ENCODE measurements at places on chromosomes 6 and 20.
A peak's percentile ranks its signal among the peaks of the same experiment; 100 is the strongest.

DNA sequence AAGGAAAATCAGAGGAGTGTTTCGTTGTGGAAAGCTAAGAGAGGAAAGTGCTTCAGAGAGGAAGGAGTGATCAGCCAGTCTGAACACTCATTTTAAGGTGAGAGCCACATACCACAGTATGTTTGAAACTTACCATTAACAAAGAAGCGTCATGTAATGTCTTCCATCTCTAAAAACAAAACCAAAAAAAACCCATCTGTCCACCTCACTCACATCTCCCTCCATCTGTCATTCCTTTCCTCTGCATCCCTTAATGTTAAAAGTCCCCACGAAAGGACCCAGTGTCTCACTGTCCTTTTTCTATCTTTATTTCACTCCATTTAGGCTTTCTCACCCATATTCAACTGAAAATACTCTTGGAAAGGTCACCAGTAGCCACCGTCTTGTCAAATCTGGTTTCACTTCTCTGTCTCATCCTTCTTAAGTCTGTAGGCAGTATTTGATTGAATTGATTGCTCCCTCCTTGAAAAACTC is 59.4 kb upstream of the GNRH2 start:
- DNase-seq: no peak

DNA sequence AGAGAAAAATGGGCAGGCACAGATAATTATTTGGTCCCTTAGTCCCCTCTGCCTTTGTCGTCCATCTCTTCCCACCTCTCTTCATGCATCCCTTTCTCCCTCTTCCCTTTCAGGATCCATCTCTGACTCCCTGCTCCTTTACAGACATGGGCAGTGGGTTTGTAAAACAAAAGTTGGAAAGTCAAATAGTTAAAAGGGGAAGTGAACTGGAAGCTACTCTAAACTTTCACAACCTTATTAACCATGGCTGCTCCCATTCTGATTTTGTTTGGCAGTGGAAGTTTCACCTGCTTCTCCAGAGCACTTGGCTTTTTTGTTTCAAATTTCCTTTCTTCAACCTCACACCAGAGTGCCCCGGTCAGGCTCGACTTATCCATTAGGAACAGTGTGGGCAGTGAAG is 1.2 kb downstream of the HLA-DQA2 start:
- no peak for DNase-seq

DNA sequence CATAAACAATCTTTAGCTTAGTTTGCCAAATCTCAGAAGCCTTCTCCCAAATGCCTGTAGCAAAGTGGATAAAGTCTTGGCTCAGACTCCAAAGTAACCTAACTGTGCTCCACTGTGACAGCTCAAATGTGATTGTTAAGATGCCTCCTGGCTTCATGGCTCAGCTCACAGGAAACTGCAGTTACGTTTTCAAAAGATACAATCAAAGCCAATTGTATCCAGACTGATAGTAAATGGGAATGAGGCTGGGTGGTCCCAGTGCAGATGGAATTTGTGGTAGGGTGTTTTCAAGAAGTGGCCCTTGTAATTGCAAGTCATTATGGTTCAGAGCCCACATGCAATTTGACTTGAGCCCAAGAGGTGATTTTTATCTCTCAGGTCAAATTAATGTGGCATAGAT is 151.2 kb upstream of the TAB2 start:
- DNase-seq: no peak

DNA sequence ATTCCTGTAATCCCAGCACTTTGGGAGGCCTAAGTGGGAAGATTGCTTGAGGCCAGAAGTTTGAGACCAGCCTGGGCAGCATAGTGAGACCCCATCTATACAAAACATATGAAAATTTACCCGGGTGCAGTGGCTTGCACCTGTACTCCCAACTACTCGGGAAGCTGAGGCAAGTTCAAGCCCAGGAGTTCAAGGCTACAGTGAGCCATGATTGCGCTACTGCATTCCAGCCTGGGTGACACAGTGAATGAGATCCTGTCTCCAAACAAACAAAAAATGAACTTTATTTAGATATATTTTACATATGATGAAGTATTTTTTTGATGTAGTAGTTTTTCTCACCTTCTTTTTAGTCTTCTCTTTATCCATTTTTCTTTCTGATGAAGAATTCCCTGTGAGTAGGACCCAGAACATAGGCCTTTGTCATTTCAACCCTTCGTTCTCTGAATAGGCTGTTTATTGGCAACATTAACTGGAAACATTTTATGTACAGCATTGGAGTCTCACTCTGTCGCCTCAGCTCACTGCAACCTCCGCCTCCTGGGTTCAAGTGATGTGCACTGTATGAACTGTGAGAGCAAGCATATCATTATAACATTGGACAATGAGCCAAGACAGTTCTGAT is 10.9 kb downstream of the KIF3B start:
- no peak for DNase-seq

- DNase-seq: no peak
Measured at GRCh38 chr20:1810572-1810925, 84.7 kb upstream of the SIRPA start.

- DNase-seq: no peak
Measured at GRCh38 chr6:165702669-165703068, 39.6 kb upstream of the PDE10A start.

DNA sequence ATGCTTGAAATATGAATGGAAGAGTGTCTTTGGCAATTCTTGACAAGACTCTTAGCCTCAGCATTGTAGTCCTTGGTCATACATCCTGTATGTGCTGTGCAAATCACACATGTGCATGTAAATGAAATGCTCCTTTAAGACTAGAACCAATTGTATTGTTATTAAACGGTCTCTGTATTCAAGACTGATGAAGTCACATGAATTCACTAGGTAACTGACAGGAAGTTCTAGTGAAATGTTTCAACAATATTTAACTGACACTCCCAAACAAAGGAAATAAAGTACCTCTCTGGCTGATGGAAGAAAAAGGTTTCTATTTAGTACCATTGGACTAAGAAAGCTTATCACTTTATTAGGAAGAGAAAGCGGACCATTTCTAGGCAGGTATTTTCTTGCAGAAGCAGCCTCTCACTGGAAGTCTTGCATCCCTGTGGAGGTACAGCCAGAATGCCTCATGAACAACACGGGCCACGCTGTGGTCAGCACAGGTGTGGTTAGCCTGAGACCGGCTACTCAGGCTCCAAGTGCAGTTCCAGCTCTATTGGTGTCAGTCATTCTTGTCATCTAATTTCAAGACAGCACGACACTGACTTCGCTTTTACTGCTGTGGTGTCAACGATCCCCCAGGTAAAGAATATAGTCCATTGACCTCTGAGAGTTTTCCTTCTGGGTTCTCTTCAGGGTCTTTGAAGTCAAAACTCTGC is 17.3 kb downstream of the PPP1R3G start:
- DNase-seq: no peak

GRCh38 chr6:44247338-44248302 is 719 bp downstream of the HSP90AB1 start:
- peak; percentile 71 for DNase-seq

DNA sequence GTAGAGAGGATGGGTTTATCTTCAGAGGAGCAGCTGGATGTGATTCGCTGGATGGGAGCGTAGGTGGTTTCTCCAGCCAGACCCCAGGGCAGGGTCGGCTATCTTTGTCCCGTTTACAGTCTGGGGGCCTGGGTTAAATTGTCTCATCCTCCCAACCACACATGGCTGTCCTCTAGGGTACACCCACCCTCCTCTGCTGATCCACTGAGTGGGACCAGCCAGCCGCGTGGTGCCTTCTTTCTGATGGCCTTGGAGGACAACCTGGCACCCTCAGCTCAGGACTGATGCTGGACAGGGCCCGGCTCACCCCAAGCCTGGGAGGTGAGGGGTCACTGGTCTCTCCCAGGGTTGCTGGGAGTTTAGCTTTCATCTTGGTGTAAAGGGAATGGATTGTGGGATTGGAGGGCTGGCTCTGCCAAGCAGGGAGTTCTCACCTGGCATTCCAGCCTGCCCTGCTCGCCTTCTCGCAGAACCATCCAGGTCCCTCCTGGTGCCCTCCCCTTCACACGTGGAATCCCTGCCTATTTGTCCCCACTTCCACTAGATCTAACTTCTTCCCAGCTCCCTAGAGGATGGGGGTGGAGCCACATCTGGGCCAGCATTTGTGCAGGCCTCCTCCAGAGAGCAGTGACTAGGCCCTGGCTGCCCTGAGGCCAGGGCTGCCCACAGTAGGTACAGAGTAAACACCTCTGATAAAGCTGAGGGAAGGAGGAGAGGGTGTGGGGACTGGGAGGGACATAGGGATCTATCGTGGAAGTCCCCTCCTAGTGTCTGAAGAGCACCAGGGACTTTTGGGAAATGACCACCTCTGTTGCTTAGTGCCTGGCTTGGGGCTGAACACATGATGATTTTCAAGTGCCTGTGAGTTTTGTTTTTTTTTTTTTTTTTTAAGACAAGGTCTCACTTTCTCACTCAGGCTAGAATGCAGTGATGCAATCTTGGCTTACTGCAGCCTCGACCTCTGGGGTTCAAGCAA is 1.6 kb downstream of the ITPR3 start:
- peak; percentile 69 for DNase-seq

DNA sequence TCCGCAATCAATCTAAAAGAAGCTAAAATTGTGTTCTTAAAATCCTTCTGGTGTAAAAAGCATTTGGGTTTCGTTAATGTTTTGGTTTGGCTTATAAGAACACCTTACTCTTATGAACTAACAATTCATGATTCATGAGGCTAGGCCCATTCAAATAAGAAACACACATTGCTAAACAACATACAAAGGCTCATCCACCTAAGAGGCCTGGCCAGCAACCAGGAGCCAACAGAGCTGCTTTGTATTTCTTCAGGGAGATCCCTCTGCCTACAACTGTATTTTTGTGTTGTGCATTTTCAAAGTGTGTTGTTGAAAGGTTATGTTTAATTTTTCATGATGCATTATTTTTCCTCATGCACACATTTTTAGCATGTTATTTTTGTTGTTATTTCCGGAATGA is 98.6 kb downstream of the PTPRK start:
- DNase-seq: no peak

- DNase-seq: no peak
Measured at GRCh38 chr20:48648482-48649051, 179.2 kb downstream of the PREX1 start.

GRCh38 chr6:28474441-28475219 is 31.3 kb upstream of the ZSCAN23 start:
- peak; percentile 90 for DNase-seq

GRCh38 chr6:105692613-105693215 is 289.8 kb upstream of the PREP start:
- DNase-seq: no peak

DNA sequence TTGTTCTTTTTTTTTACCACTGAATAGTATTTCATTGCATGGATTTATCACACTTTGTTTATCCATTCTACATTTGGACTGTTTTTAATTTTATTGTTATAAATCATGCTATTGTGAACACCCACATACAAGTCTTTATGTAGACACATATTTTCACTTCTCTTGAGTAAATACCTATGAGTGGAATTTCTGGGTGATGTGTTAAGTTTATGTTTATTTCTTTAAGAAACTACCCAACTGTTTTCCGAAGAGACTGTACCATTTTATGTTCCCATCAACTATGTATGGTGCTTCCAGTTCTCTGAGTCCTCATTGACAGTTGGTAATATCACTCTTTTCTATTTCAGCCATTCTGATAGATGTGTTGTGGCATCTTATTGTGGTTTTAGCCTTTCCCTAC is 54.0 kb downstream of the RIN2 start:
- DNase-seq: peak; percentile 39

- DNase-seq: no peak
Measured at GRCh38 chr6:45563844-45564243, 186.1 kb upstream of the SUPT3H start.

DNA sequence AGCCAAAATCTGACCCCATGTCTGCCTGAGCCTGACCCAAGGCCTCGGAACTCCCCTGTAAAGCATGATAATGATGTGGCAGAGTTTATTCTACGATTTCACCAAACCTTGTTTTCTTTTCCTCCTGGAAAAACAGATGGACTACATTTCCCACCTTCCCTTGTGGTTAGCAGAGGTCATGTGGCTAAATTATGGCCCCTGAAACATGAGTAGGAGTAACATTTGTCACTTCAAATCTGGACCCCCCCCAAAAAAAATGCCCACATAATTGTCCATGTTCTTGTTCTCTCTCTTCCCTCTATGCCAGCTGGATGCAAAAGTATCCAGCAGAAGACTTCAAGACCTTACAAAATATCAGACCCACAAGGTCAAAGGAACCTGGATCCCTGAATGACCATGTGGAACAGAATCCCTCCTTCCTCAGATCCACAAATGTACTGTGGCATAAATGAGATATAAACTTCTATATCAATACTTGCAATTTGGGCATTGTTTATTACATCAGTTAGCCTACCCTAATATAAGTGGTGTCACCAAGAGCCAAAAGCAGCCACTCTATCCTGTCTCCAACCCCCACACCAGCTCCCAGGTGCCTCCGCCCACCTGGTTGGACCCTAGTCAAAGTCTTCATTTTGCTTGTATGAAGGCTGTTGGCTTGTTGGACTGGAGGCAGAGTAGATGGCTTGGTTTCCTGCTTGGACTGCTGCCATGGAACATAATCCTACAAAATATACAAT is 1.4 kb downstream of the C20orf96 start:
- DNase-seq: no peak

- DNase-seq: no peak
Measured at GRCh38 chr6:35363293-35363750, 21.0 kb downstream of the PPARD start.

- no peak for DNase-seq
Measured at GRCh38 chr6:5713519-5713918, 293.2 kb downstream of the NRN1 start.

DNA sequence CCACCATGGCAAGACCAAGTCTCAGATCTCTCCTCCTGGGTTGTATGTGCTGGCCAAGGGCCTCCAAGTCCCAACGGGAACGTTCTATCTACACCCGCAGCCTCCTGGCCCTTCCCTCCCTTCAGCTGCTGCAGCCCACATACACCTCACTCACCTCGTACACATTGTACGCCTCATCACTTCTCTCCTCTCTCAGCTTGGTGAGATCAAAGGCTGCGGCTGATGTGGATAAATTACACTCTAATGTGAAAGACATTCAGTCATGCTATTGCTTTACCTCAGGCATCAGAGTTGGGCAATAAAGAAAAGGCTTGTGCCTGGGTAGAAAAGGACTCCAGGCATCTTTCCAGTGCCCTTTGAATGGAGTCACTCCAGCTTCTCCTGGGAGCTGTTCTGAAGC is 135.3 kb upstream of the FOXQ1 start:
- DNase-seq: no peak

DNA sequence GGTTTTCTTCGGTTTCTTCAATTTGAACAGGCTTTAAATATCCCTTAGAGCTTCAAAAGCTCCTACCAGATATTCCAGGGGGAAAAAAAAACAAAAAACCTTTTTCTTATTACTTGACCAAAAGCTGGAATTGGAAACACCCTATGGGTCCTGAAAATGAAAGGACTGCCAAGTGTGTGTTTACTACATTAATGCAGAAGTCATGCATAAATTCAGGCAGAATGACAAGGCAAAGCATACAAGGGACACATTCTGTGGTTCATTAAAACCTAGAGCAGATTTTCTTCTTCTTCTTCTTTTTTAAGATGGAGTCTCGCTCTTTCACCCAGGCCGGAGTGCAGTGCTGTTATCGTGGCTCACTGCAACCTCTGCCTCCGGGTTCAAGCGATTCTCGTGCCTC is 119.1 kb downstream of the GMDS start:
- no peak for DNase-seq

- peak; percentile 22 for DNase-seq
Measured at GRCh38 chr6:8215631-8216030, 113.3 kb upstream of the EEF1E1 start.
